HepG2 (cell line): ENCODE measurements at places on chromosomes 6 and 20. TPM values are rescaled to one million over a fixed set of nuclear protein-coding genes. Genes with fewer than 3 reads are reported as not detected.

Gene NKX2-2
- total RNA-seq = not detected in 2 replicates

Gene CDSN
- not detected in 2 replicates for total RNA-seq

Gene PPT2
- 20.1 and 39.2 TPM in 2 replicates for total RNA-seq

Gene CST9L
- total RNA-seq = 0.15 TPM in 1 of 2 replicates, not detected in the other

Gene LHFPL5
- total RNA-seq = not detected in 2 replicates
